ENCODE measurements at places on chromosomes 16 and 17. TPM values are rescaled to one million over a fixed set of nuclear protein-coding genes. Genes with fewer than 3 reads are reported as not detected.

- no peak for DNase-seq
These were observed 3.4 kb upstream of the TM4SF5 start for GRCh38 chr17:4768298-4768697.

KRT39 gene
- total RNA-seq = not detected

GRCh38 chr17:44492706-44493272 lies 10.4 kb downstream of the GPATCH8 start:
- DNase-seq = no peak

GRCh38 chr17:6101706-6102105 lies 31.5 kb downstream of the WSCD1 start:
- DNase-seq = no peak

DNA sequence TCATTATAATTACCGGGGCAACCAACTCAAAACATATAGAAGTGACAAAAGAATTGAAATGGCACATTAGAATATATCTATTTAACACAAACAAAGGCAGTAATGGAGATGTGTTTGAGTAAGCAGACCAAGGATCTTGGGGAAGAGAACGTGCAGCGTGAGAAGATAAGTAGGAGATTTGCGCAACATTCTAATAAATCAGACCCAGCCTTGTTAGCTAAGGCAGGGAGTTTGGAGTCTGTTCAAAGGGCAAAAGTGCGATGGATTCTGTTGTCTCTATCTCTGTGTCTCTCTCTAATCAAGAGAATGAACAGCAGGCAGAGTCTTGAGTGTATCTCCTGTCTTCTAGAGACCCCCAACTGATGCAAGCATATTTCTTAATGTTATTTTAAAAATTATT lies 55.0 kb upstream of the FA2H start:
- no peak for DNase-seq

GPRC5C gene
- 49.4 TPM for total RNA-seq

DNA sequence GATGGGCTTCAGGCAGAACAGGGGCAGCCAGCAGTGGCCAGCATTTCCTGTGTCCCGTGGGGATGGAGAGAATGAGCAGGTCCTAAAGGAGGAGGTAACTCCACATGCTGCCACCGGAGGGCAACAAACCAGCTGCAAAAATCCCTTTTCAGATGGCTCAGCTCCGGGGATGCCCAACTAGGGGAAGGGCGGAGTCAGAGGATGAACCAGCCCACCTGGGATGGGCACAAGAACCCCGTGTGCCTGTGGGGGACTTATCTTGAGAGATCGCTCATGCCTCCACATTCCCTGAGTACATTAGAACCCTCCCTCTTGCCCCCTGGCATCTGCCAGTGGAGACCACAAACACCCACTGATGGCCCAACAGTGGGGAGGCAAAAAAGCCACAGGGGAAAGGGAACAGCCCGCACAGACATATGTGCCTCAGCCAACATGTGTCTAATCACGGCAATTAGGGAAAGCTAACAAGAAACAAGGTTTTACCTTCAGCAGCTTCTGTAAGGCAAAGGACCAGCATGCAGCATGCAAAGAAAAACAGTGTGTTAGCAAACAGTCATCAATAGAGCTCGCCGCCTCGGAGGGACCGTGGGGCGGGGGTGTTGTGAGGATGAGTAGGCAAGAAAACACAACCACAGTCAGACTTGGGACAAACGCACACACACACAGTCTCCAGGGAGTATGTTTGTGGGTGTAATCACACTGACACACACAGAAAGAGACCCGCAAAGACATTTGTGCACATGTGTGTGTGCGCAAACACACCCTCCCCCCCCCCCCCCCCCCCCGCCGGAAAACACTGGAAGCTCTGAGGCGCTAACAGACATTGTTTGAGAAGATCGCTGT lies 64.0 kb downstream of the MYO18A start:
- DNase-seq = no peak

DNA sequence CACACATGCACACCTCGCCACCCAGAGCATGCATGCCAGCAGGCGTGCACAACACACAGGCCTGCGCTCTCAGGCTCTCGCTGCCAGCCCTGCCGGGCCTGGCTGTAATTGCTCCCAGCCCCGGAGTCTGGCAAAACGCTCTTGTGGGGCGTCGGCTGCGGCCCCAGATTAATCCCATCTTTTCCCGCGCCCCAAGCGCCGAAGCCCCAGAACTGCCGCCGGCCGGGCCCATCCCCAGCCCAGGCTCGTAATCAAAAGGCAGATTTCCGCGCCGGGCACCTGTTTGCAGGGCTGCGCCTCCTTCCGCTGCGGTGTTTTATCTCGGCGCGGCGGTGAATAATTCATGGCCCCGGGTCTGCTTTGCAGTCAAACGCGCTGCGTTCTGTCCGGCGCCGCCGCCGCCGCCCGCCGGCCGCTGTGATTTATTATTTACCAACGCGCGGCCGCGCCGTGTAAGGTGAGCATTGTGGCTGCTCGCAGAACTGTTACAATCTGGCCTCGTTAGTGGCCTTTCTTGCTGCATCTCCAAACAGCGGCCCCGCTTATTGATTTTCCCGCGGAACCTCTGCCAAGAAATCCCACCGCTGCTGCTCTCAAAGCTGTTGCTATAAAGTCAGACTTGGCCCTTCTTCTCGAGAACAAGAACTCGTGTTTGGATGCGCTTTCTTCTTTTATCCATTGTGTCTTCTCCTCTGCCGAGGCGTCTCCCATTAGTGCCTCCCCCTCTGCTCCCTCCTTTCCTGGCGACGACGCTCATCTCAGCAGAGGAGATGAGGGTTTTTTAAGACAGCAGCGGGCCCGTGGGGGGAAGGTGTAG lies 126.1 kb downstream of the IRX5 start:
- DNase-seq = no peak

- no peak for DNase-seq
These were observed 14.9 kb downstream of the SPATA32 start for GRCh38 chr17:45246861-45247428.

DNA sequence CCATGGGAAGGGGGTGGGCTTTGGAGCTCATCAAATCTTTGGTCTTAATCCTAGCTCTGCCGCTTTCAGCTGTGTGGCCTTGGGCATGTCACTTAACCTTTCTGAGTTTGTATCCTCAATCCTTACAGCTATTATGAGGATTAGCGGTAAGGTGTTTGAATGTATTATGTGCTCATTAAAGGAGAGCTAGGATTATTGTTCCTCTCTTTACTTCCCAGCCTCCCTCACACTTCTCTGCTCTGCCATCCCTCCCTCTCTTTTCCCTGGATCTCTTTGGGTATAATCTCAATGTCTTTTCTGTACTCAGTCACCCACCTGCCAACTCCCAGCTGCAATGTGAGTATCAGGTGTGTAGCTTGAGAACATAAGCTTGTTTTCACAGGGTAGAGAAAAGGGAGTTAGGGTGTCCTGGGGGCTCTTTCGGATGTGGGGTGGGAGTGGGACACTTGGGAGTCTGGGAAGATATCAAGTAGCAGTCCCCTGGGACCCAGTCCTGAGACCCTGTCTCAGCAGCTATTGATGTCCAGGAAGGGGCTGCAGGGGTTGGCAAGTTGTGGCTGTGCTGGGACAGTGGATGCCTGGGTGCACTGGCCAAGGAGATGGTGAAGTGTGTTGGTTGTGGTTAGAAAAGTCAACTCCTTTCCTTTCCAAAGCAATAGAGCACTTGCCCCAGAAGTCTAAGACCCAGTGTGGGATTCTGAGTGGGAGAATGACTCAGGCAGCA lies 1.8 kb downstream of the EFNB3 start:
- no peak for DNase-seq

- DNase-seq = no peak
These were observed 1107.3 kb upstream of the EEF2KMT start for GRCh38 chr16:6204945-6205344.

DNA sequence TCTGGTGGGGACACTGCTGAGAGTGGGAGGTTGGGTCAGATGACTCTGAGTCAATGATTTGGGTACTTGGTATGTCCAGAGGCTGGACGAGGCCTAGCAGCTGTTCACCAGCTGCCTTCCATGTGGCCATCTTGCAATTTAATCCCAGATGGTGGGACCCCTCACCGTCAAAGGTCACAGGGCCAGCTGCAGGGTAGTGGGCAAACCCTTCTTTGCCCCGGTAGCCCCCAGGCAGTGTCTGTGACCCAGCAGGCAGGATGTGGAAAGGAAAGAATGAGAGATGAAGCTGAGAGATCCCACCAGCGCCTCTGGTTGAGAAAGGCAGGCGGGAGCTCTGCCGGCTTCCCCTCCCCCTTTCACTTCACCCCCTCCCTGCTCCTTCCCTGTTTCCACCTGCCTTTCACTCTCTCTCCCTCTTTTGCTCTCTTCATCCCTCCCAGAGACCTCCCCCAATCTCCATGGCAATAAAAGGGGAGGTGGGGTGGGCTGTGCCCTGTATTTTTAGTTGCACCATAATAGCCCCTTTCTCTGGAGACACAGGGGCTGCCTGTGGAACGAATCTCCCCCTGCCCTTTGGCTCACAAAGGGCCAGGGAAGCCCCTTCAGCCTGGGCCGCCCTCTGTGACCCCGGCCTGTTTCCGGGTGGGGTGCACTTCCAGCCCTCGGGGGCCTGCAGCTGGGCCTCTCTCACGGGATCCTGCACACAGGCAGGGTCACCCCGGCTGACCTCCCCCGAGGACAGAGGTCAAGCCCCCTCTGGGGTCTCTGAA lies 20.2 kb downstream of the CDK5RAP3 start:
- no peak for DNase-seq

GRCh38 chr16:2486645-2487516 lies 12.0 kb downstream of the TBC1D24 start:
- no peak for DNase-seq

ABCA8 gene
- 0.88 TPM for total RNA-seq

GRCh38 chr17:81176666-81177065 lies 10.6 kb upstream of the AATK start:
- DNase-seq = no peak

DNA sequence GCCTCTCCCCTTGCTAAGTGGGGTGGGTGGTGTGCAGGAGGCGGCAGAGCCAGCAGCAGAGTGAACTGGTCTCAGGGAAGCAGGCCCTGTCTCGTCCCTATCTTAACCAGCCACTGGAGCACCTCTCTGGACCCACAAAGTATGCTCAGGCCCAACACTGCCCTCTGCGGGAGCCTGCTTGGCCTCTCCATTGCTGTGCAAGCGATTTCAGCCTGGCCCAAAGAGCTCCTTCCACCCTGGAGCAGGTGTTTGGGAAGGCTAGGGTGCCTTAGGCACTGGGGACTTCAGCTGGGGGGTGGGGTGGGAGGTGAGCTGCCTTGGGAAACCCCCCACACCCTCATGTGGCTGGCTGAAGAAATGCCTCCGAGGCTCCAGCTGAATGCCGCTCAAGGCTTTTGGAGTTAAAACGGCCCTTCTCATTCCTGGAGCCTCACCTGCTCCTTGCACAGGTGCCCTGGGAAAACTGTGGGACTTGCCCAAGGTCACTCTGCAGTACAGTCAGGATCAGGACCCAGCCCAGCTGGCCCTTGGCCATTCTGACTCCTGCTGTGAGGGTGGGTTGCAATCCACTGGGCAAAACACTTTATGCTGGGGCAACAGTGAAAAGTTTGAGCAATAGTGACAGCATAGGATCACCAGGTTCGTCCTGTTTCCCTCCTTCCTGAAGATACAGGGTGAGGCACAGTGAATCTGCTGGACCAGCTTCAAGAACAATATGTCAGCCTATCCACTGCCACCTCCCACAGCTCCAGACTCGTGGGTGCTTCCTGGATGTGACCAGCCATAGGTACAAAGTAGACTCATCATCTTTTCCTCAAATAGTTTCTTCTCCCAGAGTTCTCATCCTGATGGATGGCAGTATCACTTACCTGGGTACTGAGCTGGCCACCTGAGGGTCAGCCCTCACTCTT lies 5.9 kb upstream of the UBE2O start:
- DNase-seq = peak; percentile 65

DNA sequence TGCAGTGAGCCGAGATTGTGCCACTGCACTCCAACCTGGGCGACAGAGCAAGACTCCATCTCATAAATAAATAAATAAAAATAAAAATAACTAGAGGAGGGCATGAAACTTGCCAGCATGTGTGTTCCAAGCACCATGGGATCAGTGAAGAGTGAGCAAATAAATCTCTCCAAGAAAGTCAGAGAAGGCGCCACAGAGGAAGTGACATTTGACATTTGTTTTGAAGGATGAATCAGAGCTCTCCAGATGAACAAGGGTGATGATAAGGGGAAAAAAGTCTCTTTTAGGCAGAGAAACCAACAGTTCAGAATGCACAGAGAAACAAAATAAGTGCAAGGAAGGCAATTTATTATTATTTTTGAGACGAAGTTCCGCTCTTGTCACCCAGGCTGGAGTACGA lies 50.3 kb downstream of the IST1 start:
- DNase-seq = no peak

DNA sequence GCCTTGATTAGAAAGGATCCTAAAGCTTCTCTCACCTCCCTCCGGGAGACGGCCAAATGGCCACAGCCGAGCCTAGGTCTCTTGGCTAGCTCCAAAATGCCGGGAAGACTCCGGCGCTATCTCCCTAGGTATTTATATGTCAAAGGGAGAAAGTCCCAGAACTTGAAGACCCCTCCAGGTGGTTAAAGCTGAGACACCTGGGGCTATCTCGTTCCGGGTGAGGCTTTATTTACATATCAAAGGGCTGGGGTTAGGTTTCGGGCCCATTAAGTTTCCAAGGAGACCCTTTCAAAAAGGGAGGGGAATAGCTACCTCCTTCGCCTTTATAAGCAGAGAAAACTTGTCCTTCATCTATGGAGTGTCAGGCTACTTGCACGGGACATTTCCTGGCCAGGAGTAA lies 70.9 kb upstream of the KIFC3 start:
- DNase-seq = no peak

CD300E gene
- total RNA-seq = 0.35 TPM

- no peak for DNase-seq
These were observed 27.0 kb downstream of the MRTFB start for GRCh38 chr16:14098081-14098480.

DNA sequence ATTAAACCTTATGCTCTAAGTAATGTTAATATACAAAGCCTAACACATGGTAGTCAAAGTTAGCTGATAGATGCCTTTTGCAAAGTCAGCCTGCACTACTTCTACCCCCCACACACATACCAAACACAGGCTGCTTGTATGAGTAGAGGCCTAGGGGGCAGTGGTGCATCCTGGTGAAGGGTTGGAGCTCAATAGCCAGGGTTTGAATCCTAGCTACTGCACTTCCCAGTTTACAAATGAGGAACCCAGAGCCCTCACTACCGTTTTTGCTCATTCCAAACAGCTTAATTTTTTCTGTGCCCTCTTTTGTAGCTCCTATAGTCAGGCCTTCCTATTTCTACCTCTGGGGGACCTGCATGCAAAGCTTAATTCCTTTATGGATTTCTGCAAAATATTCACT lies 18.9 kb upstream of the HYDIN start:
- DNase-seq = no peak

PLCG2 gene
- total RNA-seq = 3.7 TPM

All from pancreas (tissue), 10 donors.